Heart left ventricle (tissue), 16 donors: ENCODE measurements at places on chromosomes 3 and 15. TPM values are rescaled to one million over a fixed set of nuclear protein-coding genes. Genes with fewer than 3 reads are reported as not detected.

DNA sequence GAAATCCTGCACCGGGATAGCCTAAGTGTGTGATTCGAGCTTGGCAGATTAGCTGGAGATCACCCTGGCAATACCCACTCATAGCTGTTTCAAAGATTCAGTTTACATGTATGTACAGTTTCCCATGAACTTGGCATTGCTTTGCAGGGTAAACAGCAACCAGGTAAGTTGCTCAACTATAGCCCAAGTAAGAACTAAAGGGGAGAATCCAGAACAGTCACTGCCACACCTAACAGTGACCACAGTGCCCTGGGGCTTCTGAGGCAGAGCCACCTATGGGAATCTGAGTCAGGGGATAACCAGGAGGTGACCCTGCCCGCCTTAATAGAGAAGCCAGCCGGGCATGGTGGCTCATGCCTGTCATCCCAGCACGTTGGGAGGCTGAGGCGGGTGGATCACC is 15.9 kb downstream of the CDAN1 start:
- DNase-seq: no peak

DNA sequence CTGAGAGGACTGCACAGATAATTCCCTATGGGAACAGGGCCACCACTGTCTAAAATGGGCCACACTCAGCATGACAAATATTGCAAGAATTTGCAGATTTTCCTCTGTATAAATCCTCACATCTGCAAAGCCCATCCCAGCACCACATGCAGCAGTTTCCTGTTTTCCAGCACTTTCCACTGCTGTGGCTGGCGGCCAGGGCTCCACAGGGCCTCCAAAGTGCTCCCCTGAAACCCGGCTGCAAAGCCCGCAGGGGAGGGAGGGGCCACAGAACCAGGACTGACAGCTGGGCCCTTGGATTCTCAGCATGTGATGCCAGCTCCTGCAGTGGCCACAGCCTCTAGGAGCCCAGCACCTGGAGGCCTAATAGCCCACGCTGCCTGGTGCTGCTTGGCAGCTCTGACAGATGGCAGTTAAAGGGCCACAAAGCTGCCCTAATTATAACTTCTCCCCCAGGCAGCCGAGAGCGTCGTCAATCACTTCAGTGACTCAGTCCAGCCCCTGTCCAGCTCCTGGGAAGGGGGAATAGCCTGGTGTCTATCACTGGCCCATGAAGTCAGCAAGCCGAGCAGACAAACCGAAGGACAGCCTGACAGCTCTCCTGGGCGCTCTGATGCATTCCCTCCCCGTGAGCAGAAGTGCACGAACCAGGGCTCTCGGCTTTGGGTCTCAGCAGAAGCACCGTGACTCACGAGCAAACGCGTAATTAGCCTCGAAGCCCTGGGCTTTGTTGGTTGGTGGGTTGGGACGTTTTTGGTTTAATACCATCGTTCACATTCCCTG is 4.7 kb downstream of the LRRC15 start:
- DNase-seq: no peak

DNA sequence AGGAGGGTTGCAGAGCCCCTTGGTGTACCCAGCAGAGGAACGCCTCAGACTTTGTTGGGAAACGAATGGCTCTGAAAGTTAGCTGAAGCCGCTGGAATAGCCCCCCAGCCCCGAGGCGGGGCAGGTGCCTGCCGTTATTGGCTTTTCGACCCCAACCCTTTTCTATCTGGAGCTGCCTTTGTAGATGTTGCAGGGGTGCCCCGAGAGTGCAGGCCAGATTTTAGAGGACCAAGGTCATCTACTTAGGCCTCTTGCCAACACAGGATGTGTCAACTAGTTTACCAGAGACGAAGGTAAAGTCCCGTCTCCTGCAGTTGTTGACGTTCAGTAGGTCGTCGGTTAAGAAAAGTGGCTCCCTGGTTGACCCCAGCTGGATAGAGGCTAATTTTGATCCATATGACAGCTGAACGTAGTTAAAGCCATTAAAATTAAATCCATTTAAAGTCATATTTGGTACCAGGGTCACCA is 579 bp upstream of the UBE3A start:
- no peak for DNase-seq

- DNase-seq: no peak
Measured at GRCh38 chr15:74655424-74655823, 39.8 kb downstream of the CLK3 start.

DNA sequence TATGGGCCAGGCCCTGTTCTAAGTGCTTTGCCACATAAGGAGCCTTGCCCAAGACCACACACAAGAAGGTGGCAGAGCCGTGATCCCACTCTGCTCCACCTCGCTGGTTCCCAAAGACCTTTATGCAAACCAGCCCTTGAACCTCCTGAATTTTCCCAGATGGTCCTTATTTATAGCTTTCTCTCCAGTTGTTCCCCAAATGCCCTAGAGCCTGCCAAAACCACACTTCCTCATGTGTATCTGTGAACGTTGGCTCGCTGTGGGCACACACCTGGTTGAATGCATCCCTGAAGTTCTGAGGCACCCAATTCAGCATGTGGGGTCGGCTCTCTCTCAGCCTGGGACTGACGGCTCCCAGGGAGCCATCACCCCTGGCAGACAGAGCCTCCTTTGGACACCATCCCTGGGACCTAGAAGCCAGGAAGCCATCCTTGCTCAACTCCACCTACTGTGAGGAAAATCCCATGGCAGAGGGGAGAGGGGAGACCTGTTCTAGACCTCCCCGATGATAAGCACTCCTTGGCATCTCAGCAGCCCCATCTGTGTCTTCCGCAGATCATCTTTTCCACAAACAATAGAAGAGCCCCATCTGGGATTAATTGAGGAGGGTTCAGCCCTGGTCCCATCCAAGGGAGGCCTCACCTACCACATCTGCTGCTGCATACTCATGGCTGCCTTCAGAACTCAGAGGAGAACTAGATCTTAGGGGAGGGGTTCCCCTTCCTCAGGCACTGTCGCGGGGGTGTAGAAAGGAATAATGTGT is 42.3 kb upstream of the LIMD1 start:
- no peak for DNase-seq

- DNase-seq: no peak
Measured at GRCh38 chr15:91710080-91710698, 143.3 kb upstream of the SLCO3A1 start.

- no peak for DNase-seq
Measured at GRCh38 chr3:112134335-112135124, 1.5 kb upstream of the GCSAM start.

GRCh38 chr15:45777781-45778180 is 143.0 kb downstream of the SQOR start:
- DNase-seq: no peak

- DNase-seq: no peak
Measured at GRCh38 chr3:170808041-170808440, 62.0 kb downstream of the RPL22L1 start.

GRCh38 chr3:132294906-132295305 is 22.3 kb upstream of the ACP3 start:
- no peak for DNase-seq

DNA sequence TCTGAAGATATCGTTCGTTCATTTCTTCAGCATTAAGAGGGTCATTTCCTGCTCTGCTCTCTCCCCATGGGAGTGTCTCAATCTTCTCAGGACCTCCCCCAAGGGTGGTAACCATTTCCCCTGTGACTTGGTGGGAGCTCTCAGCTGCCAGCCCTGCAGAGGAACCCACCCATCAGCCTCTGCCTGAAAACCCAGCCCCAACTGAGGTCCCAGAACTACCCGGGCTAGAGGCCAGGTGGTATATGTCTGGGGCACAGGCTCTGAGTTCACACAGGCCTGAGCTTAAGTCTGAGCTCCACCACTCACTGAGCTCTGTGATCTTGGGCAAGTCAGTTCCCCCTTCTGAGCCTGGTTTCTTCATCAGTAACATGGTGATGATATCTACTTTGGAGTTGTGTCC is 10.0 kb upstream of the ATP2B2 start:
- no peak for DNase-seq

Gene AP3B2
- total RNA-seq: not detected

Gene WDR72
- not detected for total RNA-seq

Gene CNTN6
- not detected for total RNA-seq

Gene SLC35A5
- total RNA-seq: 14.8 TPM

Gene MNS1
- 0.60 TPM for total RNA-seq

Gene AADACL2
- total RNA-seq: not detected
